Activated CD4-positive, CD25-positive, alpha-beta regulatory T cell treated with anti-CD3 and anti-CD28 coated beads, Interleukin-2, amount 50 U/mL, for 16 hours (primary cell): ENCODE measurements at places on chromosomes 3 and 15.

DNA sequence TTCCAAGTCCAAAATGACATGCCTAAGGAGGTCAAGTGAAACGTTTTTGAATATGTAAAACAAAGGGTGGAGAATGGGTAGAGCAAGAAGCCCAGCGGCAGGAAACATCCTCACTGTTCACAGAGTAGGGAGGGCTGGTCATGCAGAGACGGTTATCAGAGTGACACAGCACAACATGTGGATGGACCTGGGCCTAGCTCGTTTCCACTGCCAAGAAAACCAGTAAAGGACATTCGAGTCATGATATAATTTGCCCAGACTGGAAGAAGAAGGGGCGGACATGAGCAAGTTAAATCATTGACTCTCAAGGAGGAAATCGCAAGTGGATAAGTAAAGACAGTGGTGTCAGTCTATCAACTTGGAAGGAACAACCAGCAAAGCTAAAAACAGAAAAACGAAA is 89.3 kb downstream of the LRIG1 start:
- no peak for DNase-seq

GRCh38 chr3:196128172-196128843 is 46.4 kb upstream of the TFRC start:
- DNase-seq, result no peak

- no peak for DNase-seq
Observed at GRCh38 chr3:19348500-19348899, 200.2 kb downstream of the KCNH8 start.

GRCh38 chr15:63655683-63656372 is 58.6 kb downstream of the FBXL22 start:
- no peak for DNase-seq

- DNase-seq, result no peak
Observed at GRCh38 chr3:174986685-174987084, 127.6 kb downstream of the NAALADL2 start.

- no peak for DNase-seq
Observed at GRCh38 chr3:131007782-131008181, 18.8 kb downstream of the ASTE1 start.
